Ovary (tissue), 10 donors: ENCODE measurements at places on chromosomes 3 and 15.
A peak's percentile ranks its signal among the peaks of the same experiment; 100 is the strongest.

DNA sequence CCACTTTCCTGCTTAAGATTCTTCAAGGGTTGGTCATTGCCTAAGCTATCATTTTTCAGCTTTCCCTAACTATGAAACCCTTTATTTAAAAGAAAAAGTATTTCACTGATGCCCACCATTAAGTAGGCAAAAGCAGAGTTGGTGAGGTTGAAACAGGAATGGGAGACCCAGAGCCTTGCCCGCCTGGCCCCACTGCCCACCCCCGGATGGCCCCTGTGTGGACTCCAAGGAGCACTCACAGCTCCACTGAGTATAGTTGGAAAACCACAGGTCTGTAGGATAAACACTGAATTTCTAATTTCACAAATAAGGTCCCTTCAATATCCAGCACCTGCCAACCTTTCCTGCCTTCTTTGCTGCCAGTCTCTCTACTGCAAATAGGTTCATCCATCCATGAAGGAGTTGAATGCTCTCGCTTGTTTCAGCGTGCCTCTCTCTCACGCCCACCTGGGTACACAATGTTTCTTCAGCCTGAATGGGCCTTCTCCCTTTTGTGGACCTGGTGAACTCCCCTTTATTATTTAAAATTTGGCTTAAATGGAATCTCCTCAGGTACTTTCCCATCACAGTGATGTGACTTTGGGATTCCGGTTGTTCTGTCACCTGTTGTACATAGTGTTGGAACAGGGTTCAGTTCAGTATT is 8.7 kb upstream of the ACAP2 start:
- H3K27ac ChIP-seq: peak overlapping the region; percentile 74
- H3K4me3 ChIP-seq: no peak overlapping the region
- H3K36me3 ChIP-seq: no peaks in the 10 kb centered on the region
- no peak for DNase-seq
- H3K4me1 ChIP-seq: peaks cover 7% of the 10 kb centered on the region

DNA sequence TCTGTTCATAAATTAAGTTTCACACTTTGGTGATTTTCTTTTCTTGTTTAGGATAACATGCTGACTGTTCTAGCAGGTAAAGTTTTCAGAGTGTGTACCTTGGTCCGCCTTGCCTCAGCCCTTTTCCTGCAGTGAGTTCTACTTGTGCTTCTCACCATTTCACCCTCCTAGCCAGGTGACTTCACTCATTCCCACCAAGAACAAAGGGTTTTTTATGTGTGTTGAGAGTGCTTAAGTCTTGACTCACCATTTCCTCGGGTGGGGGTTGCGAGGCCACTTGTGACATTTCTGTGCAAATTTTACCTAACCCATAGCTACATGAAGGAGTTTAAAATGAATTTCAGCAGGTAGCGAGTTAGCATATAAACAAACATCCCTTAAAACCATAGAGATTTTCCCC is 81.4 kb downstream of the C3orf38 start:
- no peaks in the 10 kb centered on the region for H3K27me3 ChIP-seq
- no peak for DNase-seq
- H3K27ac ChIP-seq: no peak overlapping the region

DNA sequence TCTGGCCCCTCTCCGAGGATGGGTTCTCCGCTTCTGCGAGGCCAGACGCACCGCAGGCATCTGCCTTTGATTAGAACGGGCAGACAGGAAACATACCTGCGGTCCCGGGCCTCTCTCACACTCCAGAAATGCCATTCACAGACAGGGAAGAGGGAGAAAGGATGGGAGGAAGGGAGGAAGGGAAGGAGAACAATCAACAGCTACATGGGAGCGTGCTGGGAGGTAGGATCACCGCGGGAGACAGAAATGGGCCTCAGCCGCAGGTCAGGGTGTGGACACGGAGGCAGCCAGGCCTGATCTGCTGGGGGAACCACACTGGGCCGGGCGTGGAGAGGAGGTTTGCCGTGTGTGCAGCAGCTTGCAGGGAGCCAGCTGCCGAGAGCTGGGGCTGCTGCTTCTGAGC is 90.7 kb upstream of the RGMA start:
- DNase-seq: no peak
- no peak overlapping the region for H3K4me3 ChIP-seq
- no peaks in the 10 kb centered on the region for H3K36me3 ChIP-seq
- H3K4me1 ChIP-seq: peaks cover 4% of the 10 kb centered on the region
- no peak overlapping the region for H3K27ac ChIP-seq

DNA sequence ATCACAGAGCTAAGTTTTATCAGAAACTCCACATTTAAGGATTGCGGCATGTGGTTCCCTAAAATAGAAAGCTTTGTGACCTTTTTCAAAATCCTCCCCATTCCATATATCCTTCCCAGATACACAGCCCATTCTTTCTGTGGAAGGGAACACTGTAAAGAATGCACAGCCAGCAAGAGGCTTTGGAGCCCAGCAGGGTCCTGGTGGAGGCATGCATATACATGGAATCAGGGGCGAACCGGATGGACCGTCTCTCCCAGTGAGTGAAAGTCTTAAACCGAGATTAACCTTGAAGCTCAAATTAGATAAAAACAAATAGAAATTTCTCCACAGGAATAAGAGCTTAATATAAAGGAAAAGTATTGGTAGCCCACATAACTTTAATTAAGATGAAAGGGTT is 436.2 kb upstream of the MDFIC2 start:
- no peak overlapping the region for H3K27ac ChIP-seq
- H3K4me1 ChIP-seq: no peaks in the 10 kb centered on the region
- no peaks in the 10 kb centered on the region for H3K27me3 ChIP-seq
- DNase-seq: no peak
- H3K4me3 ChIP-seq: no peak overlapping the region

GRCh38 chr3:130941793-130942192 is 47.9 kb downstream of the ATP2C1 start:
- H3K4me1 ChIP-seq: no peaks in the 10 kb centered on the region
- H3K27ac ChIP-seq: no peak overlapping the region
- H3K36me3 ChIP-seq: no peaks in the 10 kb centered on the region
- no peak for DNase-seq

DNA sequence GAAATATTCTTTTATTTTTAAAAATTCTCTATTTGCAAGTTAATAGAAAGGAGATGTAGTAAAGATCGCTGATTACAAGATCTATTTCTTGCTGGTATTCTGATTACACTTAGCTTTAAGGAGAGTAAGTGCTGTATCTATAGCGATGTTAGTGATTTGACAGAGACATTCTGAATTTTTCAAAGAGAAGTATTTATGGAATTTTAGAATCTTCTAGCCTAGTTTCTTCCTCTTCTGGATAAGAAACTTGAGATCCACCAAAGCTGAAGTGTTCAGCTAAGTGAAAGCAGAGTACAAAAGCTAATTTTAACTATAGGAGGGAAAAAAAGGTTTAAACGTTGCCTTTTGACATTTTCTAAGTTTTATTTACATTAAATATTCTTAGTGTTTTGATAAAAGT is 72.1 kb upstream of the RARB start:
- H3K27me3 ChIP-seq: no peaks in the 10 kb centered on the region
- DNase-seq: no peak
- no peak overlapping the region for H3K4me3 ChIP-seq
- H3K36me3 ChIP-seq: no peaks in the 10 kb centered on the region
- no peak overlapping the region for H3K27ac ChIP-seq
- no peaks in the 10 kb centered on the region for H3K4me1 ChIP-seq
